ENCODE measurements at places on chromosomes 6 and 20.

DNA sequence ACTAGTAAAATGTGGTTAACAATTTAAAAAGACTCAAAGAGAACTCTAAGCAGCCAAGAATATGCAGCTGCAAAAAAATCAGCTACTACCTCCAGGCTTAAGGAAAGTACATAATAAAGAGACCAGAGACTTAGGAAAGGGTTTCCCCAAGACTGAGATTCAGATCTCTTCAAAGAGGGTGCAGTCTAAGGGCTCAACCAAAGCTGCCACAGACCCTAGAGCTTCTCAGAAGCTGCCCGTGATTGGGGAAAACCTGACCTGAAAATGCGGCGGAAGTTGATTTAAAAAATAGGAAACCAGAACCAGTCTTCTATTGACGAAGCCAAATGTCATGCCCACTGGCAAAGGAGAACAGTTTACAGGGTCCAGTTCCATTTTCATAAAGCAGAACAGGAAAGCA lies 516.8 kb upstream of the MARCKS start:
- no peak for DNase-seq

GRCh38 chr20:815914-816606 lies 17.5 kb upstream of the FAM110A start:
- DNase-seq: peak; percentile 63

GRCh38 chr20:64236137-64237088 lies 19.1 kb upstream of the PCMTD2 start:
- no peak for DNase-seq

DNA sequence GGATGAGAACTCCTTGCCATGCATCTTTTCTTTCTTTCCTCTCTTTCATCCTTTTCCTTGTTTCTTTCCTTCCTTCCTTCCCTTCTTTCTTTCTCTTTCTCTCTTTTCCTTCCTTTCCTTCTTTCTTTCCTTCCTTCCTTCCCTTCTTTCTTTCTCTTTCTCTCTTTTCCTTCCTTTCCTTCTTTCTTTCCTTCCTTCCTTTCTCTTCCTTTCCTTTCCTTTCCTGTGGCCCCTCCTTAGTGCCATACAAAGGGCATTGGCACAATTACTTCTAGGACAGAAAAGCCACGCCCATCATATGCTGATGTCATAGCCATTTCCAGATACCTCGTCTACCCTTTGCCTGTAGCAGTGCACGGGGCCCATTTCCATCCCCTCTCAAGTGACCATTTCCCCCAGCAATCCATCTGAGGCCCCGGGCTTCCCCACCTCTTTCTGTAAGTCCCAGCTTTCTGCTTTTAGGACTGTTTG lies 2.2 kb upstream of the CENPB start:
- no peak for DNase-seq

- no peak for DNase-seq
Observed at GRCh38 chr6:131960371-131961133, 9.4 kb upstream of the CCN2 start.

DNA sequence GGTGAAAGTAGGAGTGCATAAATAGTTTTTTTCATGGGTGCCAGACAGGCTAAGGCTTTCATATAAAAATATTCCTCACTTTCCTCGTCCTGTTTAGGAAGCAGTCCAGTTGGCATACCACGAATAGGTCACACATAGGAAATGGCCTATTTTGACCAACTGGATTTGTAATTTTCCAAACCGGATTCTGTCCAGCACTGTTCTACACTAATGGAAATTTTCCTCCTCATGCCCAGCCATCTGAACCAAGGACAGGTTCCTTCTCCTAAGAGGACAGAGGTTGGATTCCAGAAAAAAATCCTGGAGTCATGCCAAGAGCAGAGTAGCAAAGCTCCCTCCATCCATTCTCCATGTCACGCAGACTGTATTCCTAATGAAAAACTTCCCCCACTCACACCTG lies 43.1 kb downstream of the PANK2 start:
- DNase-seq: no peak

Measured in AML-193 (cell line).